Chondrocyte (in vitro differentiated cells): ENCODE measurements at places on chromosomes 5 and 9. TPM values are rescaled to one million over a fixed set of nuclear protein-coding genes. Genes with fewer than 3 reads are reported as not detected.

DNA sequence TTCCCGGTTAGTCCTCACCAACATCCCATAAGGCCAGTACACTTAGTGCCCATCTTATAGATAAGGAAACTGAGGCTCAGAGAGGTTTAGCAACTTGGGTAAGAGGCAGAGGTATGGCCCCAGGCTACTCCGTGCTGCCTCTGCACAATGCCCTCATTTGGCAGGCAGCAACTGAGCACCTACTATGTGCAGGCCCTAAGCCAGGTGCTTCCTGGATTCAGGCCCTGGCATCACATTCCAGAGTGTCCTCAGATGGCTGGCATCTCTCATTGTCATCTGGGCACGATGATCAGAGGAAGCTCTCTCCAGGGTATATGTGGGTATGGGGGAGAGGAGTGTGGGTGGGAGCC lies 53.8 kb upstream of the PSD2 start:
- no peak for DNase-seq

DNA sequence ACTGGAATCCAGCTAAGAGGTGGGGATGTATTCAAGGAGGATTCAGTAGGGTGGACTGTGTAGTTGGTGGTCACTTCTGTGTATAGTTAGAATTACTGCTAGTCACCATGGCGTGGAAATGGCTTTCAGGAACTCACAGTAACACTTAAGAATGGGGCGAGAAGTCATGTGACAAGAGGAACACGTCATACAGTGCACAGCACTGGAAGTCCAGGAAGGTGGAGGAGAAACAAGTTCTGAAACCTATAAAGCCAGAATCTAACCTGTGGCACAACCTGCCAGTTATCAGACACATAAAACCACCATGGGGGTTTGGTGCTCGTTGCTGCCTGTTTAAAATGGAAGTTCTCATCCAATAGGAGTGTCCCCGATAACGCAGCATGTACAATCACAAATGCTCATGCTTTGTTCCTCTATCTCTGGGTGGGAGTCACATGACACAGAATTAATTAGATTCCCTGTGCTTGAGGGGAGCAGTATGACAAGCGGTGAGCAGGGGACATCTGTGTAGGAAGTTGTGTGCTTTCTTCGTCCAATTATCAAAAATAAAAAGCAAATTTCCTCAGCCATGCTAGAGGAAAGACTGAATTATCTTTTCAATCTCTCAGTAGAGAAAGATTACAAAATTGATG lies 193.0 kb downstream of the SPOCK1 start:
- no peak for DNase-seq

DNA sequence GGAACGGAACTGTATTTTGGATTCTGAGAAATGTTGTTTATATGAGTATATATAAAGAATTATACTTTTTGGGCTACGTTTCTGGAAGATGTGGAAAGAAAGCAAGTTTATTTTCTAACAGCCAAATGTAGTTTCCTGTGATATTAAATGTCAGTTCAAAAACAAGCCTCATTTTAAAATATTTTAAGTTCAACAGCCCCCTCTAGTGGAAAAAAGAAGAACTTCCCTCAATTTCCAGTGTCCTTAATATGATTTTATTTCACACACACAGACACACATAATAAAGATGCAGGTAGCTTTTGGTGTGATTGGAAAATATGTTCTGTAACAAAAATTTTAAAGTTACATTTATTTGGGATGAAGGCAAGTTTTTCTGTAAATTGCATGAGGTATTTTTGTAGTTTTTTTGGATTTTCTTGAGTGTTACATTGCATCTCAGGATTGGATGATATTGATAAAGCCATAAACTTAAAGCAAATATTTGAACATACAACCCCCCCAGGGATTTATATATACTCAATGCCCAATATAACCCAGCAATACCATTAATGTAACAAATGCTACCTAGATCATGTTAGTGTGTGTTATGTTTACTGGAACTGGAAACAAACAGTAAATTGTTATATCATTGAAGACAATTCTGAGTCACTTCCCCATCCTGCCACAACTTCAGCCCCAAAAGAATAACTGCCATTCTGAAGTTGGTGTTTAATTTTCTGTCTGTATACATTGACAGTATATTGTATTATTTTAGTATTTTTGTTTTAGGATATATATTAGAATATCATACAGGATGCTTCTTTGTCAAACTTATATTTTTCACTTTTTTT lies 54.0 kb downstream of the CCDC171 start:
- DNase-seq = no peak

GRCh38 chr5:33685873-33686755 lies 205.7 kb downstream of the ADAMTS12 start:
- no peak for DNase-seq

DNA sequence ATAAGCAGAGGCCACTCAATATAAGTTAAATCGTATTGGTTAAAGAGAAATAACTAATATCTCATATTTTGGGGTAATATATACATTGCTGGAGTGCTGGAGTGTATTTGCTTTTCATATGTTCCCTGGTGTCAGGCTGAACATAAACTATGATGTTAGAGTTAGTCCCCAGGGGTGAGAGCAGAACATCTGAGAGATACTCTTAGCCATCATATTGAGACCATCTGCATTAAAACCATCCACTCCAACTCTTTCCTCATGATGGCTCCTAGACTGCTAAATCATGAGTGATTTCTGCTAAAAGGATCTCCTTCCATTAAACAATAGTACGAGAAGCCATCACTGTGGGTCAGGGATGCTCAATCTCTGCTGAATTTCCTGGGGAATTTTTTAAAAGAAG lies 436.2 kb downstream of the DTWD2 start:
- no peak for DNase-seq

GRCh38 chr9:16626577-16627130 lies 243.8 kb downstream of the BNC2 start:
- DNase-seq = no peak

TCOF1 gene
- 19.0 to 24.6 TPM (median 20.8 TPM) in 3 replicates for total RNA-seq

RAD1 gene
- 20.3 to 24.7 TPM (median 20.5 TPM) in 3 replicates for total RNA-seq

ENTREP1 gene
- 3.6 to 4.7 TPM (median 3.8 TPM) in 3 replicates for total RNA-seq

PTGES gene
- total RNA-seq = 0.95 to 3.3 TPM (median 1.3 TPM) in 3 replicates
